ENCODE measurements at places on chromosomes 7 and 10.

DNA sequence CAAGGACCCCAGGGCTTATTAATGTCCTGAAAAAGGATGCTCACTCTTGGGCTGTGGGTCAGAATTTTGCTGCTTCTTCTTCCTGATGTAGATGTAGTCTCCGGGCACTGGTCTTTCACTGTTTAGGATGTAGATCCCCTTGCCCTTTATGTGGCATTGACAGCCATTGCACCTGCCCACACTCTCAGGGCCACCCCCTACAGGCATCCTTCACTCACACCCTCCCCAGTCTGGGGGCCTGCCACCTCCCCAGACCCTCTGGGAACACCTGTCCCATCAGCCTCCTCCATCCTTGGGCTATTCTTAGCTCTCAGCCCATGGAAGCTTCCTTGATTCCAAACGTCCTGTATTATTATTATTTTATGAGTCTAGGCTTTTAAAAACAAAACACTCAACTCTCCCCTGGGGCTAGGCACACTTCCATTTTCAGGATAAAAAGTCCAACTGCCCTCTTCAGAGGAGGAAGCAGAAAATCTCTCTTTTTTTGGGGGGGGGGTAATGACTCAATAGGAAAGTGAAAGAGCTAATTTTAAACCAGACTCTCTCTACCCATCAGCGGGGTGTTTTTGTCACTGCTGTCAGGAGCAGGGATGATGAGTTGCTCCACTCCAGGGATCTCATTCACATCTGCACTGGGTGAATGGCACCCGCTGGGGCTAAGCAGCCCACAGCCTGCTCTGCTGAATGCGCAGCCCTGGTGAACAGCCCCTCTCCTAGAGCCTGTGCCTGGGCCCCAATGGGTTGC lies 11.5 kb upstream of the KLRG2 start:
- peak; percentile 86 for DNase-seq

GRCh38 chr10:14047431-14047830 lies 283.3 kb downstream of the FRMD4A start:
- DNase-seq: no peak

- no peak for DNase-seq
Observed at GRCh38 chr7:86643561-86644281, at the start of gene GRM3. GRM3 (plus strand) TSS chr7:86643909; CDS start chr7:86765146, 121,237 bp downstream.

DNA sequence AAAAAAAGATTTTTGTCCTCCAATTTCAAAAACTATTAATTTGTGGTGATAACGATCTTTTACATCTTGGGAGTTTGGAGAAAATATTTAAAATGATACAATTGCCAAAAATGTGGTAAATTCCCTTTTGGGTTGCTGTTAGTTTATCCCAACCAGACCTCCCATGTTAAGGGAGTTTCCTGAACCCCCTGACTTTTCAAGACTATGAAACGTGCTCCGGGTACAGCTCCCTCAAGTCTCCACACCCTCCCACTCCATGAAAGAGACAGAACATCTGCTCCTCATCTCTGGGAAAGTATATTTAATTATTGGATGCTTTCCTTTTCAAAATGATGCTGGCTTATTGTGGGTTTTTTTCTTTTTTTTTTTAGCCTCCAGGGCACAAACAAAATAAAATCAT lies 534.6 kb upstream of the NRP1 start:
- no peak for DNase-seq

- no peak for DNase-seq
Observed at GRCh38 chr7:4043988-4044387, 638.1 kb upstream of the FOXK1 start.

GRCh38 chr10:30583778-30584415 lies 45.7 kb downstream of the LYZL2 start:
- peak; percentile 76 for DNase-seq

DNA sequence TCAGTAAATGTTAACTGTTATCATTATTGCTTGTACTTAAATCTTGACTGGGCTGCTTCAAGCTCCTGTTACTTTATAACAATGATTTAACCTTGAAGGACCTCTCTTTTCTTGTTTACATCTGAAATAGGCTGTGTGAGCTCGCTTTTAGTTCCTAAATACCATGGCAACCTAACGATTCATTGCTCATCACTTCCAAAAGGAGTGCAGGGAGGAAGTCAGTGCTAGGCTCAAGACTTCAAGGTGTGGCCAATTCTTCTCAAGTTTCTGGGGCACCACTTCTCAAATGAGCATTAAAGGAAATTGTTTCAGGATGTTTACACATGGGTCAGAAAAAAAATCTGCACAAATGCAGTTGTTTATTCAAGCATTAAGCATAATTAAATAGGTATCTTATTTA lies 284.2 kb downstream of the MTERF1 start:
- DNase-seq: no peak

GRCh38 chr10:77782328-77783061 lies 144.1 kb downstream of the DLG5 start:
- no peak for DNase-seq

DNA sequence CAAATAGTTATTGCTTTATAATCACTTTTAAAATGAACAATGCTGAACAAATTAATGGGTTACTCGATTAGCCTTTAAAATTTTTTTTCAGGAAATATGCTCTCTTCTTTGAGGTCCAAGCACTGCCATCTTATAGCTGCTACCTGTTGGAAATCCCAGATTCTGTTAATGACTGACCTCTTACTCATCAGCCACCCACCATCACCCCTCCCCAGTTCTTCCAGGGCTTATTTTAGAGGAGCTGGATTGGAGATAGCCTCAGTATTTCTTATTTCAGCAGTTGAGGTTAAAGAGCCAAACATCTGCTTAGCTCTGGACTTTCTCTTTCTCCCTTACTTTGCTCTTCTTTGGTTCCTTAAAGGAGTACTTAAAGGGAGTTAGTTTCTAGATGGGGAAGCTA lies 420.0 kb downstream of the EXOC4 start:
- no peak for DNase-seq
